Stimulated activated CD4-positive, alpha-beta T cell treated with anti-CD3 and anti-CD28 coated beads, Interleukin-2, amount 100 ng/mL, for 24 hours (primary cell): ENCODE measurements at places on chromosomes 3 and 15.

GRCh38 chr3:7172996-7173395 lies 312.1 kb downstream of the GRM7 start:
- no peak for DNase-seq

GRCh38 chr3:30752970-30753369 lies 141.5 kb downstream of the GADL1 start:
- no peak for DNase-seq

DNA sequence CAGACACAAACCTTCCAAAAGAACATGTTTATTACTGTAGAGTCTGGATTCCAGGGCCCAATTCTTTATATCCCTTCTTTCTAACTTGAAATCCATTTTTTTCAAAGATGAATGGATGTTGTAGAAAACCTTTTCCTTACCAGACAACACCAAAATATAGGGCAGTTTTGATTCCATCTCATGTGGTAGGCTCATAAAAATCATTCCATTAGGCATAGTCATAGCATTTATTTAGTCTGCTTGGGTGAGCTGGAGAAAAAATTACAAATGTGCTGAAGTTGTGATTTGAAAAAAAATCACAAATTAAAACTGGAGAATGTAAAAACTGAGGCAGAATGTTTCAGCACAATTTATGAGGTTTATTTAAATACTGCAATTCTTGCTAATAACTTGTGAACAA lies 199.3 kb upstream of the TBC1D5 start:
- no peak for DNase-seq

- no peak for DNase-seq
Measured at GRCh38 chr3:74124782-74125181, 489.7 kb downstream of the CNTN3 start.

DNA sequence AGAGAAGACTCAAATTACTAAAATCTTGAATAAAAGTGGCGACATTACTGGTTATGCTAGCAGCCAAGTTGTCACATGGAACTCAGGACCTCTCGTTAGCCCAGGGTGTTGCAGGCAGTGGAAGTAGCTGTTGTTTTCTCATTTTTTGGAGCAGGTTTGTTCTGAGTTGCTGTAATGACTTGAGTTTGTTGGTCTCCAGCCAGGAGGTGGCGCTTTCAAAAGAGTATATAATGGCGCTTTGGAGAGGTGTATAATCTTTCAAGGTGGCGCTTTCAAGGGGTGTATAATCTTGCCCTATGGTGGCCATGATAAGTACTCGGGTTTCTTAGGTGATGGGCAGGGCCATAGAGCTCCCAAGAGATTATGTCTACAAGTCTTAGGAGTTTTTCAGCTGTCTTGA lies 632.7 kb downstream of the NTRK3 start:
- no peak for DNase-seq
